ENCODE measurements at places on chromosomes 2 and 18. TPM values are rescaled to one million over a fixed set of nuclear protein-coding genes. Genes with fewer than 3 reads are reported as not detected.

The NEU4 gene
- not detected for total RNA-seq

The DAPL1 gene
- total RNA-seq, result 1.2 TPM

The CHPF gene
- total RNA-seq, result 114 TPM

The SCYGR4 gene
- total RNA-seq, result not detected

The MGAT5 gene
- 63.2 TPM for total RNA-seq

The RAB27B gene
- 1.8 TPM for total RNA-seq

The CPLX4 gene
- total RNA-seq, result not detected

The IL1RL1 gene
- 23.6 TPM for total RNA-seq

The SNORC gene
- total RNA-seq, result 4.3 TPM

The NHEJ1 gene
- 10.4 TPM for total RNA-seq

The ARHGAP25 gene
- total RNA-seq, result 62.3 TPM

The PDIA6 gene
- 289 TPM for total RNA-seq

The OTOS gene
- not detected for total RNA-seq

The NEU2 gene
- not detected for total RNA-seq

The ACTR1B gene
- 56.4 TPM for total RNA-seq

The RAPGEF4 gene
- total RNA-seq, result 3.2 TPM

The PTH2R gene
- total RNA-seq, result not detected

The OSBPL1A gene
- 30.4 TPM for total RNA-seq

The PLEKHH2 gene
- 2.8 TPM for total RNA-seq

The KCTD1 gene
- 49.7 TPM for total RNA-seq

The FOXD4L1 gene
- total RNA-seq, result 0.33 TPM

The IKZF2 gene
- 7.4 TPM for total RNA-seq

The SH2D6 gene
- total RNA-seq, result 0.78 TPM

The M1AP gene
- total RNA-seq, result 0.67 TPM

The GREB1L gene
- 2.0 TPM for total RNA-seq

The VPS4B gene
- total RNA-seq, result 60.8 TPM

The SIX2 gene
- total RNA-seq, result not detected

The TOGARAM2 gene
- not detected for total RNA-seq

The RNF149 gene
- total RNA-seq, result 55.8 TPM

The ABCG5 gene
- not detected for total RNA-seq

The GALNT14 gene
- 12.7 TPM for total RNA-seq

The C2orf15 gene
- 2.0 TPM for total RNA-seq

The KCNIP3 gene
- 2.9 TPM for total RNA-seq

The SP140 gene
- not detected for total RNA-seq

The BABAM2 gene
- total RNA-seq, result 35.0 TPM

The VWC2L gene
- total RNA-seq, result not detected

The CRACDL gene
- total RNA-seq, result 8.5 TPM

The BOLL gene
- not detected for total RNA-seq

The GRB14 gene
- total RNA-seq, result 7.3 TPM

The CAPN14 gene
- 0.21 TPM for total RNA-seq

The SP3 gene
- 79.5 TPM for total RNA-seq

The POMC gene
- 0.24 TPM for total RNA-seq

The CFC1 gene
- total RNA-seq, result not detected

The LBX2 gene
- not detected for total RNA-seq

The HSBP1L1 gene
- 43.1 TPM for total RNA-seq

The ZC3H15 gene
- 53.5 TPM for total RNA-seq

Measured in mammary epithelial cell (primary cell).